Fibroblast of skin of scalp (primary cell): ENCODE measurements at places on chromosomes 5 and 9.

- peak; percentile 22 for DNase-seq
These were observed 265.4 kb upstream of the VLDLR start for GRCh38 chr9:2356041-2356790.

GRCh38 chr5:78162253-78162862 is 132.1 kb downstream of the AP3B1 start:
- DNase-seq = peak; percentile 11

- DNase-seq = no peak
These were observed 33.7 kb upstream of the MACIR start for GRCh38 chr5:103224894-103225246.

DNA sequence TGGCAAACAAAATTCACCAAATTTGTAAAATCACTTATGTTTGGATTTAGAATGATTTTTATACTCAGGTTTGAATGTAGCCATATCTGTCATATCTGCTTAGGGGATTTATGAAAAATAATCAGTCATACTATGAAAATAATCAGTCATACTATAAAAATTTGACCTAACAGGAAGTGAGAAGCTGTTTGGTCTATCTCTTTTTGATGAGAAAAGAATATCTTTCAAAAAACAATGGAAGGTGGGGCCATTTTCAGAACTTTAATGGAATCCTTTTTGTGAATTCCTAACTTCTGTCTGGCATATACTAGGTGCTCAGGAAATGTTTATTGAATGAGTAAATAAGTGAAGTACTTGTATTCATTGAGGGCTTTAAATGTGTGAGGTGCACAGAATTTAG is 70.1 kb downstream of the CWC27 start:
- peak; percentile 16 for DNase-seq

- DNase-seq = no peak
These were observed 53.6 kb upstream of the PHF2 start for GRCh38 chr9:93522736-93523135.

- DNase-seq = no peak
These were observed 59.2 kb downstream of the FOXI1 start for GRCh38 chr5:170164921-170165320.

GRCh38 chr5:145975361-145976066 is 39.1 kb downstream of the SH3RF2 start:
- peak; percentile 85 for DNase-seq

DNA sequence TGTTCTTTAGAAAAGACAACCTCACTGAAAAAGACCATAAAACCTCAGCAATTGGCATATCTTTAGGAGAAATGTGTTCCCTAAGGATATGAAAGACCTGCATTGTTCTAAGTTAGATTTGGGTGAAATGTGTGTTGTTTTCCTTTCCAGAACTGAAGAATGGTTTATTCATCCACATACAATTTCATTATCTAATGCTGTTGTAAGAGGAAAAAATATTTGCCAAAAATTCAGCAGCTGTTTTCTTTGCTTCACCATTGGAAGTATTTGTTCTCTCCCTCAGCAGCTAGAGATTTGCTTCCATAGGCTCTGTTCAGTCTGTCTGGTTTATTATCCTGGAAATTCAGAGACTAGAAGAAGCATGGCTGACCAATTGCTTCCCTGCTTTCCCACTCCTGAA is 150.9 kb downstream of the ISOC1 start:
- DNase-seq = peak; percentile 35

DNA sequence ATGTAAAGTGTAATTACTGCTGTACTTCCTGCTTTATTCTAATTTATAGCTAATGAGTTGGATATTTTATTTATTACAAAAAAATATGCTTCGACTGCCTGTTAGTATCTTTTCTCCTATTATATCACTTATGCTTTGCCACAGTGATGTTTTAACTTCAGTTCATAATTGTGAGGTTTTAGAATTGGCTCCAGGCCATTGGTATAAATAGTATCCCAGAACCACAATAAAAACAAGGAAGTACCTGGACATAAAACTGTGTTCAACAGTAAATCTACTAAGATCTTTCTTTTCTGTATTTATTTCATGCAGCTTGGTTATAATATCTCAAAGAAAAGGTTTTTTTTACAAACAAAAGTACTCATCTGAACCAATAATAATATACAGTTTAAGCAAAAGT is 354.3 kb upstream of the CDH9 start:
- no peak for DNase-seq

GRCh38 chr5:8993031-8993430 is 552.8 kb downstream of the SEMA5A start:
- no peak for DNase-seq

GRCh38 chr5:87136733-87137132 is 130.9 kb upstream of the RASA1 start:
- no peak for DNase-seq

DNA sequence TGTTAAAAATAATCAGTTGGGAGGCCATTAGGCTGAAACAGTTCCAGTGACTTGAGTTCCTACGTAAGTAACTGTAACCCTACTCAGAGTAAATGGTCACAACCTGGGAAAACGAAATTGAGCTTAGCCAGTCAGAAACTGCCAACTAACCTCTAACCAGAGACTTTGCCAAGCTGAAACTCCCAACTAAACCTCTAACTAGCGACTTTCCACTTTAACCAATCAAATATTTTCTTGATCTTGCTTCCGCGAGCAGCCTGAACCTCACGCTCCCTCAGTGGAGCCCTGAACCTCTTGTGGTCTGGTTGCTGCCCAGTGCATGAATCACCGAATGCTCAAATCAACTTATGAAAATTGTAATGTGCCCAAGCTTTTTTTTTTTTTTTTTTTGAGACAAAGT is 156.2 kb downstream of the MED10 start:
- no peak for DNase-seq

- DNase-seq = peak; percentile 45
These were observed 85.2 kb downstream of the MUSK start for GRCh38 chr9:110753731-110754231.

- DNase-seq = peak; percentile 12
These were observed 32.3 kb upstream of the CDK5RAP2 start for GRCh38 chr9:120612218-120612617.

GRCh38 chr9:16445141-16445920 is 425.1 kb downstream of the BNC2 start:
- no peak for DNase-seq

GRCh38 chr5:101977729-101978345 is 318.2 kb downstream of the SLCO4C1 start:
- peak; percentile 47 for DNase-seq

GRCh38 chr9:78167356-78167755 is 68.5 kb upstream of the CEP78 start:
- no peak for DNase-seq

DNA sequence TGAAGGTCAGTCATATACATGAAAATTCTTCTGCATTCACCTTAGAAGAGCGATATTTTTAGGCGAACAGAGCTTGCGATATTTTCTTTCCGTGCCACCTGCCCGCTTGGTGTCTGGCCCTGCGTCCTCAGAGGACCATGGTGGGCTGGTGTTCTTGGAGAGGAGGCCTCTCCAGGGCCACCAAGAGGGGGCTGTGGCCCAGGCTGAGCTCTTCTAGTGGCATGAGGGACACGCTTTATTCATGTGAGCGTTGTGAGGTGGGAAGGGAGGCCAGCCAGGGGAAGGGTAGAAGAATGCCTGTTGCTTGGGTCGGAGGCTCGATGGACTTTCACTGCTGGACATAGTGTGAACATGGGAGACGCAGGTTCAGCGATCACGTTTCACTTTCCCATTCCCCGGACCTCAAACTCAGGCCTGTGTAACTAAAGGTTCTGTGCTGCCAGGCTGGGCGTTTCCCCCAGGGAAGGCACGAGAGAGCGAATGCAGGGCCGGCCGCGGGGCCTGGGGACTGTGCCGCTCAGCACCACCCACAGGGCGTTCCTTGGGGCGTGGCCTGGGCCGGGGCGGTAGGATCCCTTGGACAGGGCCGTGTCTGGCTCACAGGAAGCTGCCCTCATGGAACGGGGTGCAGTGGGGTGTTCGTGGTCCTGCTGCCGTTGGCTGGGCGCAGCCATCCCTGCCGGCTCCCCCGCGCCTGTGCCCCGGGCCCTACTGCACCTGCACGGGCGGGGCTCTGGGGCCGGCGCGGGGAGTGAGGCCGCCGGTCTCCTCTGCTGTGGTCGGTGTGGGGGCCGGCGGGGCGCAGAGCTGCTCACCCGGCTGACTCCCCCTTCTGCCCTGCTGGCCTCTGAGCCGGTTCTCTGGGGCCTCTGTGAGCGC is 40.7 kb upstream of the CLPTM1L start:
- peak; percentile 36 for DNase-seq

- no peak for DNase-seq
These were observed 70.8 kb downstream of the FBXO38 start for GRCh38 chr5:148454576-148454975.

DNA sequence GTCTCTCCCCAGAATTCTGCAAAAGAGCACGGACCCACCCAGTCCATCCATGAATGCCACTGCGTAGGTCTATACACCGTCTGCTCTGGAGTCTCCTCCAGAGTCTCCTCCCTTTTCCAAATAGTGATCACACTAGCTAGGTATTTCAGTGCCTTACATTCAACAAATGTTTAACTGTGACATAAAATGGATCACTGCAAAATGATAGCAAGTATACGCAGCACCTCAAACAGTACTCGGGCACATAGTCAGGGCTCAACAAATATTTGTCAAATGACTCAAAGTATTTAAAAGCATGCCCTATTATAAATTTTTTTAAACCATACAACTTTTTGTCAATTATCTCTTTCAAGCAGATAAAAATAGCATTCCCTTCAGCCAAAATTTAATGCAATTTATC is 60.5 kb downstream of the TLE1 start:
- DNase-seq = no peak

DNA sequence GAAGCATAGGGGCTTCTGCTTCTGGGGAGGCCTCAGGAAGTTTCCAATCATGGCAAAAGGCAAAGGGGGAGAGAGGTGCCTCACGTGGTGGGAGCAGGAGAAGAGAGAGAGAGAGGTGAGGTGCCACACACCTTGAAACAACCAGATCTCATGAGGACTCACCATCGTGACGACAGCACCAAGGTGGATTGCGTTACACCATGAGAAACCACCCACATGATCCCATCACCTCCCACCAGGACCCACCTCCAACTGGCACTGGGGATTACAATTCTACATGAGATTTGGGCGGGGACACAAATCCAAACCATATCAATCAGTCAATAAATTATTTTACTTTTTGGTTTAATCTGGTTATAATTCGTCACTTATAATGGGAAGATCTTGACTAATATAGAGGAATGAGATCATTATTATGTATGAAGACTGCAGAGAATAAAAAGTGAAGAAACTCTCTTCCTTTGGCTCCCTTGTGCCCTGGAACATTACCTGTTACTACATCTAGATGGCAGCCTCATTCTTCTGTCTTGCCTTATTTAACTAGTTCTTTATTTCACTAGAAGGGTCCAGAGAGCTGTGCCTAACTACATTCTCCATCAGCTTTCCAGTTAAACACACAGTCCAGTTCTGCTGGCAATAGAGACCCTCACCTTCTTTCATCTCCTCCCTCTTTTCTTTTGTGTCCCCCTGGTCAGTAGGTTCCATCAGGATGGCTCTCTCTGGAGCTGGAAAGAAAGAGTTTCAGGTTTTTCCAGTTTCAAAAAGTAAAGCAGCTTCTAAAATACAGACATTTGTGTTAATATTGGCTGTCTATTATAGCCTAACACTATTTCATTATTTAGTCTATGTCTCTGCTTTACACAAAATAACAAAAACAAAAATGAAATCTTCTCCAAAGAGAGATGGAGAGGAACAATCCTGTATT is 21.7 kb upstream of the SPINK7 start:
- peak; percentile 6 for DNase-seq

GRCh38 chr5:170791325-170791954 is 7.9 kb downstream of the GABRP start:
- DNase-seq = peak; percentile 53

GRCh38 chr9:86575825-86576525 is 221.8 kb upstream of the TUT7 start:
- DNase-seq = no peak

DNA sequence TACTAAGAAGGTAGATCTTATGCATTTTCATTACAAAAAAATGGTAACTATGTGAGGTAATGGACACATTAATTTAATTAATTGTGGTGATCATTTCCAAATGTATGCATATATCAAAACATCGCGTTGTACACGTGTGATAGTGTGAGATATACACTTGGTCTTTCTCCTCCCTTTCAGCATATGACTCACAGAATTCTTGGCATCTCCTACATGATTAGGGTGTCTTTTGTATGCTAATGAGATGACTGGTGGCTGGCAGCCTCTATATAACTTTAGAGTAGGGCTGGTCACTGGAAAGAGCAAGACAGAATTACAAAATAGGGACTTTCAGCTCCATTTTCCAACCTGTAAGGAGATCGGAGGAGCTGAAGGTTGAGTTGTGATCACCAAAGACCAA is 1167.6 kb downstream of the CDH12 start:
- peak; percentile 50 for DNase-seq

- DNase-seq = no peak
These were observed 99.4 kb downstream of the OXCT1 start for GRCh38 chr5:41770799-41771198.

- DNase-seq = peak; percentile 49
These were observed 125.1 kb downstream of the PDE4D start for GRCh38 chr5:59768152-59769040.
